ENCODE measurements at places on chromosomes 2 and 18. TPM values are rescaled to one million over a fixed set of nuclear protein-coding genes. Genes with fewer than 3 reads are reported as not detected.

Gene TMEM237
- 15.8 TPM for total RNA-seq

Gene PTRHD1
- 12.8 TPM for total RNA-seq

- no peaks in the 10 kb centered on the region for H3K27me3 ChIP-seq
- no peak overlapping the region for H3K27ac ChIP-seq
- no peaks in the 10 kb centered on the region for H3K36me3 ChIP-seq
These were observed 550.2 kb upstream of the SALL3 start for GRCh38 chr18:78429127-78430108.

DNA sequence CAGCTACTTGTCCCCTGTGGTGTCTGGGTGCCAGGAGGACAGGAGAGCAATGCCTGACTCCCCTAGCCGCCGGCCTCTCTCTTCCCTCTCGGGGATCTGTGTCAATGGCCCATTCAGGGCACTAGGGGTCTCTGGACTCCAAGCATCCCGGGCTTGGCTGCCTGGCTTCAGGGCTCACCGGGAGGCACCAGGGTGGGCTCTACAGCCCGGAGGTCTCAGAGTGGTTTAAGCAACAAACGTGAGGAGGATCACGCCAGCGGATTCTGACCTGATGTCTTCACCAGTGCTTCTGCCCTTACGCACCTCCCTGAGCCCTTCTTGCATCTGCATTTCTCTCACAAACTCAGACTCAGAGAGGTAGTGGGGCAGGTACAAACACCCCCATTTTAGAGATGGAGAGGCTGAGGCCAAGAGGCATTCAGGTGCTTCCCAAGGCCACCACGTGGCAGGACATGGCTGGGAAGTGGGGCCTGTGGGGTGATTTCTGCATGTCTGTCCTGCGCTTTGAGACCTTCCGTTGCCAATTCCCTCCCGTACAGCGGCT lies 243.0 kb downstream of the CELF4 start:
- H3K27me3 ChIP-seq: no peaks in the 10 kb centered on the region
- no peaks in the 10 kb centered on the region for H3K4me1 ChIP-seq
- no peaks in the 10 kb centered on the region for H3K36me3 ChIP-seq
- DNase-seq: no peak
- no peak overlapping the region for H3K4me3 ChIP-seq

All from right atrium auricular region (tissue), 2 donors.